Tibial nerve (tissue), 4 donors: ENCODE measurements at places on chromosomes 6 and 20.

DNA sequence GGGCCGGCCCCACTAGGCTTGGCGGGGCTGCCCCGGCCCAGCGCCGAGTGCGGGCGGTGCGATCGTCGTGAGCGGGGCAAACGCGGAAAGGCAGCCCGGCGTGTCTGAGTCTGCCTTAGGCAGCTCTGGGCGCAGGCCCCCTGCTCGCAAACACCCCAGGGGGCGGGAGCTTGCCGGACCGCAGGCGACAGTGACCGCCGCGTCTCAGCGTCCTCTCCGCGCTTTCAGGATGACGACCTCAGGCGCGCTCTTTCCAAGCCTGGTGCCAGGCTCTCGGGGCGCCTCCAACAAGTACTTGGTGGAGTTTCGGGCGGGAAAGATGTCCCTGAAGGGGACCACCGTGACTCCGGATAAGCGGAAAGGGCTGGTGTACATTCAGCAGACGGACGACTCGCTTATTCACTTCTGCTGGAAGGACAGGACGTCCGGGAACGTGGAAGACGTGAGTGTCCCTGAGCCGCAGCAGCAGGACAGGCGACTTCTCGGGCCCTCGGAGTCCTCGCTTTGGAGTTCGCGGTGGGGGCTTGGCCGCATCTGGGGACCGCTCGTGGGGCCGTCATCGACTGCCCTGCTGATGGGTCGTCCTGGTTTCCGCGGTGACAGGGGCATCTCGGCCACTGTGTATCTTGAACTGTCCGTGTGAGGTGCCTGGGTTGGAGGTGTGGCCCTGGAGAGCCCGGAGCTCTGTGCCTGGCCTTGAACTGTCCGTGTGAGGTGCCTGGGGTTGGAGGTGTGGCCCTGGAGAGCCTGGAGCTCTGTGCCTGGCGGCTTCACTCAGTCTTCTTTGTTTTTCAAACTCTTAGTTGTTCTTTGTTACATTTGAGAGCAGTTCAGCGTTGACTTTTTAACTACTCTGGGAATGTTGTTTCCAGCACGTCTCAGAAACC, 786 bp downstream of the ADRM1 start:
- no peak for DNase-seq

- no peak for DNase-seq
Observed at GRCh38 chr6:36378243-36378920, 9.1 kb downstream of the ETV7 start.

GRCh38 chr20:50014570-50015562, 32.1 kb downstream of the SNAI1 start:
- DNase-seq = no peak

- peak; percentile 39 for DNase-seq
Observed at GRCh38 chr6:139473231-139473701, 98.8 kb upstream of the CITED2 start.

GRCh38 chr20:46758929-46759669, 49.6 kb downstream of the SLC2A10 start:
- DNase-seq = no peak

DNA sequence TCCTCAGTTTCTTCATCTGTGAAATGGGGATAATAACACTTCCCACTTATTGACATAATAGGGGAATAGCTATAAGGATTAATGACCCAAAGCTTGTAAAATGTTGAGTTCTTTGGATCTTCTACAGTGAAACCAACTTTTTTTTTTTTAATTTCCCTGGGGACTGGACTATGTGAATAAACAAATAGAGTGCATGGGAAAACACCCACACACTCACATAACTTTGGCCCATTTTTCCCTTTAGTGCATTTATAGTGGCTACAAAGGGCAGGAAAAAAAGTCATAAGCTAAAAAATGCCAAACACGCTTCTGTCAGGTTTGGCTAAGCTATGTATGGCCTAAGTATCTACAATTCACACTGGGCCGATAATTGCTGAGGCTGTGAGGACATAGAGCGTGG, 406.2 kb upstream of the JAG1 start:
- no peak for DNase-seq

GRCh38 chr20:4066551-4066950, 51.2 kb upstream of the RNF24 start:
- no peak for DNase-seq

DNA sequence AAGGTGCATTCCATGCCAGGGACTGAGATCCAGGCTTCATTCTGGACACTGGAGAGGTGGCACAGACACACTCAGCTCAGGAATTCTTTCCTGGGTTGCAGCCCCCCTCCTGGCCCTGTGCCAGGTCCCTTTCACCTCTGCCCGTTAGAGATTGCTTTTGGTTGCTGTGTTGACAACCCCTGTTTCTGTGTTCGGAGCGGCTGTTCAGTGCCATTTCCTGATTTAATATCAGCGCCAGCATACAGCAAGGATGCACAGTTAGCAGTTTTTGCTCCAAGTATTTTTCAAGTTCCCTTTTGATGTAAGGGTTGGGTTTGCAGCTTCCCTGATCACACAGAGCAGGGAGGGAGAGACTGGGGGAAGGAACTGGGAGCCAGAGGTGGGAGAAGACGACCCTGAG, 8.5 kb upstream of the MAFB start:
- no peak for DNase-seq

GRCh38 chr6:157550114-157550989, 169.4 kb downstream of the ZDHHC14 start:
- no peak for DNase-seq

- DNase-seq = no peak
Observed at GRCh38 chr20:34964486-34964885, 8.8 kb downstream of the MYH7B start.

DNA sequence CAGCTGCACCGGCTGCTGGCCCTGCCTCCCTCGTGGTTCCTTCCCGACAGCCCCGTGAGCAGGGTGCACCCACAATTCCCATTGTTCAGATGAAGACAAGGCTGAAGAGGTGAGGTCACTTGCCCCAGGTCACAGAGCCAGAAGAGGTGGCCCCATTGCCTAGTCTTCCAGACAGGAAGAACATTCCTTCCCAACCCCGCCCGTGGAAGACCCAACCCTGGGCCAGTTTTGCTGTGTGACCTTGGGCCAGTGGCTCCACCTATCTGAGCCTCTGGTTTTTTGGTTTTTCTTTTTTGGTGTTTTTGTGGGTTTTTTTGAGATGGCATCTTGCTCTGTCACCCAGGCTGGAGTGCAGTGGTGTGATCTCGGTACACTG, 61.7 kb downstream of the RIPOR3 start:
- no peak for DNase-seq

- DNase-seq = no peak
Observed at GRCh38 chr6:130676077-130676772, 151.0 kb upstream of the SMLR1 start.

DNA sequence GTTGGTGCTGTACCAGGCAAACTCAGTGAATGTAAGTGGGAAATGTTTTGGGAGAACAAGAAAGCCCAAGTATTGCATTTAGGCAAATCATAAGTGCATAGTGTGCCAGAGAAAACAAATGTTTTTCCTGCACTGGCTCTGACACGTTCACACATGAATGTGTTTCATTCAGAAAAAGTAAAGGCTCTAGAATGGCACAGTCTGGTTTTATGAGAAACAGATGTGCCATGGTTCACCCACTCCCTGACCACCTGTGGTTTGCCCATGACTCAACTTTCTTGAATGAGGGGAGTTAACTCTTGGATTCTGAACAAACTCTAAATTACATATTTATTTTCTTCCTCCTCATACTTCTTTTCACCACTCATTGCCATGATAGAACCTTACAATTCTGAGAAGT, 126.9 kb downstream of the KCNQ5 start:
- DNase-seq = no peak

GRCh38 chr6:49462071-49462470, 982 bp downstream of the MMUT start:
- no peak for DNase-seq

DNA sequence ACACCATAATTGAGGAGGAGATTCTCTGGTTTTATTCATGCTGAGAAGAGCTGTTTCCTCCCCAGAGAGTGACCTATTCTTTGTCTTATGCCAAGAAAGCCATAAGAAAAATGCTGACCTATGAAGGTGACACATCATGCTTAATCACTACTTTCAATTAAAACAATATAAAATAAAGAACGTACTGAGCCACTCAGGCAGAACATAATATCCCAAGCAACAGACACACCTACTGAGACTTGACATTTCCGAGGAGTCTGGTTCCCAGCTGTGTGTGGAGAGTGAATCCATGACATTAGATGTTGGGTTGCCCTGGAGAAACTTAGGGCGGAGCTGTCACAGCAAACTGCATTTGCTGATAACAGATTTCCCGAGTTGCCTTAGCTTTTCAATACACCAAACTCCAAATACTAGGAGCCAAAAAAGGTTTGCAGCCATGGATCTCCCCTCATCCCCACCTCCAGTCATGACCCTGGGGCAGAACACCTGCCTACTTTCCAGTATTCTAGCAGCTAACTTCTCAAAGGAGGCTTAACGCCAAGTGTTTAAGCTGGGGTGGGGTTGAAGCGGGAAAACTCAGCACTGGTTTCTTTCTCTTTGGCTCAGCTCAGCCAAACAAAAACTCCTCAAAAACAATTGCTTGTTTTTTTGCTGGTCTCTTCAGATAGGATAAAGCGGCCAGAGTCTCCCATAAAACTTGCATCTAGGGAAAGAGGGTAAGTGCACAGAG, 92.2 kb downstream of the BACH2 start:
- no peak for DNase-seq

DNA sequence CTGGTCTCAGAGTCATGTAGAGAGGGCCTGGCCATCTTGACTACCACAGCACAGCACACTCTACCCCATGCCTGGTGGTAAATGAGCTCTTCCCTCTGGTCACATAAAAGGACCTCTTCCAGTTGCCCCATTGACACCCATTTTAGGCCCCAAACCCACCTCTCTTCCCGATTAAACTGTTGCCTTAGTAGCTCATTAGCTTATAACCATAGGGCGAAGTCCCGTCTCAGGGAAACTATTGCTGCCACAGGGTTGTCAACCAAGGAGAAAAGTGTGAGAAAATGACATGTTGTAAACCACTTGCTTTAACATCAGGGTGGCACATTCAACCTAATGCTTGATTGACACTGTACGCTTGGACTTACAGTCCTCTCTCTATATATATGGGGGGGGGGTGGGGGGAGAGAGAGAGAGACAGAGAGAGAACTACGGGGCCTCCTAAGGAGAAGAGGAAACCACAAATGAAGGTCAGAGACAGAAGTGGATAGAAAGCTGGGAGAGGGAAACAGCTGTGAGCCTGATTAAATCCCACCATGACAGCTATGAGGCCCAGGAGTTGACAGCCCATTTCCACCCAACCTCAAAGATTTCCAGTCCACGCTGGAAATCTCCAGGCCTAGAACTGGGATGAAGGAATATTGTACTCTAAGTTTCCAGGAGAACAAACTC, 14.9 kb upstream of the BTN1A1 start:
- no peak for DNase-seq

DNA sequence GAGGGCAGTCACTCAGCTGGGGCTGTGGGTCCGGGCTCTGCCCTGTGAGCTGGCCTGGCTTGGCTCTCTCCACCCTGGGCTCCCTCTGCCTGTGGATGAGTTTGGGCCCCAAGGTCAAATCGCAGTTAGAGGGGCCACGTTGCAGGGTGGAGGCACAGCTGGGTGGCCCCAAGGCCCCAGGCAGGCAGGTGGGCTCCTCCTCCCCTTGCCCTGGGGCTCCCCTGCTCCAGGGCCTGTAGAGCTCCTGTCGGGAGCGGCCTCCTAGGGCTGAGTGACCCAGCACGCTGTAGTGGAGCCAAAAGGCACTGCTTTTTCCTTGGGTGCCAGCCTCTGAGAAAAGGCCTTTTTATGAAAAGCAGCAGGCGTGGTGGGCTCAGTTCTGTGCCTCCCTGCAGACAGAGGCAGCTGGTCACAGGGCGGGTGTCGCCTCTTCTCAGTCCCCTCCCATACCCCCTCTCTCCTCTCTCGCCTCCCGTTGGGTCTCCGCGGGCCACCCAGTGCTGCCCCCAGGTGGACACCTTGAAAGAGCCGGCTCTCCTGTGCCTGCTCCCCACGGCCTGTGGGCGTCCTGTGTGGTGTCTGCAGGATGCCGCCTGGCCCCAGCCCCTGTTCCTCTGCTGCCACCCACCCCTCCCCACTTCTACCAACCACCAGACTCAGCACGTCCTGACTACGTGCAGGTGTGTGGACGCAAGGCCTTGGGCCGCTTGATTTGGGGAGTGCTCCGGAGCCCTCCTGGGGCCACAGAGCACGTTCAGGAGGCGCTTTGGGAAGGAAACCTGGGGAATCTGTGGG, 13.2 kb downstream of the SS18L1 start:
- peak; percentile 40 for DNase-seq

- no peak for DNase-seq
Observed at GRCh38 chr6:46909371-46909770, 12.4 kb downstream of the ADGRF5 start.

GRCh38 chr6:114650891-114651290, 308.1 kb upstream of the HS3ST5 start:
- no peak for DNase-seq

- no peak for DNase-seq
Observed at GRCh38 chr6:96923871-96924493, 546 bp upstream of the KLHL32 start.

GRCh38 chr20:11675920-11676629, 241.6 kb upstream of the BTBD3 start:
- DNase-seq = no peak

GRCh38 chr6:33075208-33075567, 602 bp upstream of the HLA-DPB1 start:
- DNase-seq = no peak

- DNase-seq = no peak
Observed at GRCh38 chr6:20875369-20875963, 341.2 kb downstream of the CDKAL1 start.

DNA sequence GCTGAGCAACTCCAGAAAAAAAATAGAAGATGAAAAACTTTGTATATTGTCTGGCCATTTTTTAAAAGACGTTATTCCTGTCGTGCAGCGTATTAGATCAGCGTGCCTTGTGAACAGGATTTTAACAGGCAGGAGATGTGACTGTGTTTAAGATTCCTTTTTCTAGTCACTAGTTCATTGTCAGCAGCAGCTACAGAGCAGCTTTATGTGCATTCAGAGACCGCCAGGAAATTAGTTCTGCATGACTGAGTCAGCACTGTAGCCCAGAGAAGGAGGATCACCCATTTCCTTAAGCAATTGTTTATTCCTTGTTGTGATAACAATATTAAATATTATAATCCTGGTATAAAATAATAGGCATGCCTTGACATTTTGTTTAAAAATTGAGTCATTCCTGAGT, 75.4 kb upstream of the ADGRB3 start:
- no peak for DNase-seq

GRCh38 chr6:3090013-3090412, 21.7 kb downstream of the RIPK1 start:
- no peak for DNase-seq

DNA sequence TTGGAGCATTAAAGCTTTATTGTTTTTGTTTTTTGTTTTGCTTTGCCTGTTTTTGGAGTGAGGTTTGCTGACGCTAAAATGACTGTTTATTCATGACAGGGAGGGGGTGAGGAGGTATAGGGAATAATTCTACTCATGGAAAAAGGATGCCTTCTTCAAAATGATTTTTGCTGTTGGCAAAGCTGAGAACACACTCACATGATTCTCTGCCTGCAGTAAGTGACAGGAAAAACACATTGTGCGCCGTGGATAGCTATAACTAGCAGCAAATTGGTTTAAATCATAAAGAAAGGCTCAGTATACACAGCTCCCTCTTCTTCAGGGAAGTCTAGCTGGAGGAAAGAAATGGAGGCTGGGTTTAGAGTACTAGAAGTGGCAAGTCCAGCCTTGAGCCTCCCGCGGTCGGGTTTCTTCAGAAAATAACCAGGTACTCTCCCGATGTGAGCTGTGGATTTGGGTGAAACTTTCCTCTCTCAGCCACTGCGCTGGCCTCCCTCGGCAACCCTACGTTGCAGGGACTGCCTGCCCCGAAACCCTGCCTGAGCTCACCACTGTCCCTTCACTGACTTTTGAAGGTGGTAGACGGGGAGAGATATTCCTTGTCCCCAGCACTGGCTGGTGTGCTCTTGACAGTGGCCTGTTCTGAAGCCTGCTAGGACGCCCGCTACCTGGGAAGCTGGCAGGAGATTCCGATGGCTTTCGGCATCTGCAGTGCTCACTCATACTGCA, 278.2 kb downstream of the NRN1 start:
- no peak for DNase-seq
